ENCODE measurements at places on chromosomes 11 and 22.
A peak's percentile ranks its signal among the peaks of the same experiment; 100 is the strongest.

GRCh38 chr11:113075586-113076095, 114.4 kb downstream of the NCAM1 start:
- no peak for DNase-seq

DNA sequence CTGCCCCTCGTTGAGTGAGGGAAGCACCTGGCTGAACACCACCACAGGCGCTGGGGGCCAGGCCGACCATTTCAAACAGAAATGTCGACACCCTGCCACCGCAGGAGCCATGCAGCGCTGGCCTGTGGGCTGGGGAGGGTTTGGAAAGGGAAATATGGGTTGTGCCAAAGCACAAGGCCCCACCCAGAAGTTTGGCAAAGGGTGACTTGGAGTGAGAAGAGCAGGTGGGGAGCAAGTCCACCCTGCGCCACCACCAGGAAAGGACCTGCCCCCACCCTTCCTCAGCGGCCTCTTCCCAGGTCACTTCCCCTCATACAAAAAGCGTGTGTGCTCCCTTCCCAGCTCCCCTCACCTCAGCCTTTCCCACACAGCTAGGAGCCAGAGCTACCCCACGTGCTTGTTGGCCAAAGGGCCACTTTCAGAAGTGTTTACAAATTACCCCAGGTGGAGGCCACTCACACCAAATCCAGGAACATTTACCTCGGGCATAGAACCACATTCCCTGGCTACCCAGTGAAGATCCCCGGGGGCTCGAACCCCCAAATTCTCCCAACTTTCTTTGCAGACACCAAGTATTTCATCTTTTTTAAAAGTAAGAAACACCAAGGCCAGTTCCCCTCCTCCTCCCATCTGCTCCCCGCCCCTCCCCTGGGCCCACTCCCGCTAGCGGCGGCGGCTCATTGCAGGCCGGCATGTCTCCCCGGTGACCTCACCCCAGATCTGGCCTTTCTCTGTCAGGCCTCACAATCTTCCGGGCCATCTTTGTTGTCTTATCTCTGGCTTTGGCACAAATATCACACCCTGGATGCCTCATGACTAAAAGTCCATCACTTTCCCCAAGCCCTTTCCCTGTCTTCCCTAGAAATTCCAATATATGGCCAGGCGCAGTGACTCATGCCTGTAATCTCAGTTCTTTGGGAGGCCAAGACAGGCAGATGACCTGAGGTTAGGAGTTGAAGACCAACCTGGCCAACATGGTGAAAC, 20.5 kb upstream of the SCGB1A1 start:
- peak; percentile 45 for DNase-seq

- DNase-seq = no peak
Observed at GRCh38 chr11:20060647-20061205, 99.5 kb downstream of the DBX1 start.

GRCh38 chr22:31119026-31119717, 3.6 kb upstream of the INPP5J start:
- no peak for DNase-seq

DNA sequence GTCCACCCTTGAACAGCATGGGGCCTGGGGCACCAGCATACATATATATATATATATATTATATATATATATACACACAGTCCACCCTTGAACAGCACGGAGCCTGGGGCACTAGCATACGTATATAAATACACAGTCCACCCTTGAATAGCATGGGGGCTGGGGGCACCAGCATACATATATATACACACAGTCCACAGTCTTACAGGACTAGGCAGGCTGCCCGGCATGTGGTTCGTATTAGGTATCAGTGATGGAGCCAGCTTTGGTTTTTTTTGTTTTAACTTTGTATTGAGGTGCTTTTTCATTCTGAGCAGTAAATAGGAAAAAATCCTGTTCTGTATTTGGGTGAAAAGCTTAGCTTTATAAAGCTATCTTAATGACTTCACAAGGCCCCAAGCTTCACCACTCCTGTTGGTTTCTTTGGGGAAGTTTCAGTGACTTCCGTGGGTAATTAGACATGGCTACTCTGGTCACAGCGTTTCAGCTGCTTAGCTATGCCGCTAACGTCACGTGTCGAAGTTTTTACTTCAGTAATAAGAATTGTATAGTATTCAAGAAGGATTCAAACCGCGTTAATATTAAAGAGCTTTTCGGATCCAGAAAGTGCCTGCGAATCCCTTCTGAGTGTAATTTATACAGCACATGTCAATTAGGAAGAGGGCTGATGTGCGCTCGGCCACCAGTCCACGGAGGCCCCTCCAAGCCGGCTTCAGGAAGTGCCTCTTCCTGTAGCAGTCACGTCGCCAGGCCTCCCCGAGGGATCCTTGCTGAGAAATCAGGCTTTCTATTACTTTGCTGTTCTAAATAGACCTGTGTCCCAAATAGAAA, 179.7 kb downstream of the TBC1D22A start:
- DNase-seq = no peak

DNA sequence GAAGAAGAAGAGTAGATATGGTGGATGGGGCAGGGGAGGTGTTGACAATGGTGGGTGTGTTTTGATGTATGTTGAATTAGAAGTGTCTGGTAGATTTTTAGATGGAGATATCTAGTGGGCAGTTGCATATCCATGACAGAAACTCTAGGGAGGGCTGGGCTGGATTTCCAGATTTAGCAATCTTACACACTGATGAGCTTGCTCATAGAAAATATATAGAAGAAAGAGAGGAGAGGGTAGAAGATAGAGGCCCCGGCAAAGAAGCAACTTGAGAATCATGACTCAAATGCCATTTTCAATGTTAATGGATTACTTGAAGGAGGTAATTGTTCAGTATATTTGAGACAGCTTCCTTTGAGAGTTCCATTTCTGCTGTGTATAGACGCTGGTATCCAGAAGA, 8.2 kb downstream of the REXO2 start:
- no peak for DNase-seq

GRCh38 chr11:112453601-112454577, 193.2 kb upstream of the PLET1 start:
- DNase-seq = no peak

DNA sequence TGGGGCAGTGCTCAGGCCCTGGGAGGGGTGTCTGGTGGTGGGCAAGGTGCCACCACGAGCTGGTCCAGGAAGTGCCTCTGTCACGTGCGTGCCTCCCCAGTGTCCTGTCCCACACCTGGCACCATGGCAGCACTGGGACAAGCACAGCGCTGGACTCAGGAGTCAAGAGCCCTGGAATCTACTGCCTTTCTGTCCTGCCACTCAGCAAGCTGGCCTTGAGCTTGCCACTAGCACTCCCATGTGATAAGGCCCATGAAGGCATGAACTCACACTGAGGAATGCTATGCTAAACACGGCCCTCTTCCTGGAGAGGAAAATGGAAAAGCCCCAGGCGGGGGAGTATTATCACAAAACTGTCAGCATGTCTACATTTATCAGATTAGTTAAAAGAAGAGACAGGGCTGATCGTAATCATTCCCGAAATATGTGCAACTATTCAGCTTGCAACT, 50.7 kb upstream of the SLC35C1 start:
- DNase-seq = no peak

- no peak for DNase-seq
Observed at GRCh38 chr11:11284481-11284880, 68.6 kb downstream of the CSNK2A3 start.

DNA sequence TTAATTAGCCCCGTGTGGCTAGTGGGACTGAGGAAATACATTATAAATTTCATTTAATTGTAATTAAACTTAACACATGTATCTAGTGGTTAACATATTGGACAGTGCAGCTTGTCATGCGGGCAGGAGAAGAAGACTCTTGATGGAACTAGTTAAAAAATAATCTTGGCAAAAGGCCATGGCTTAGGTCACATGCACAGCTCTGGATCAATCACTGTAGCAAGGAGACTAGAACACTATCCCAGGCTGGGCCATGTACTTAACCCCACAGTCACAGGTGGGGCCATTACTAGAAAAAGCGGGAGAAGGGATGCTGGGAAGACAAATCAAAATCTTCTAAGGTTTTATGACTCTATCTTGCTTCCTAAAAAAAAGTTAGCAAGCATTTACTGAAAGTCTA, 8.7 kb upstream of the HEPACAM start:
- no peak for DNase-seq

All from SK-N-DZ (cell line).